ENCODE measurements at places on chromosomes 11 and 22.
A peak's percentile ranks its signal among the peaks of the same experiment; 100 is the strongest.

DNA sequence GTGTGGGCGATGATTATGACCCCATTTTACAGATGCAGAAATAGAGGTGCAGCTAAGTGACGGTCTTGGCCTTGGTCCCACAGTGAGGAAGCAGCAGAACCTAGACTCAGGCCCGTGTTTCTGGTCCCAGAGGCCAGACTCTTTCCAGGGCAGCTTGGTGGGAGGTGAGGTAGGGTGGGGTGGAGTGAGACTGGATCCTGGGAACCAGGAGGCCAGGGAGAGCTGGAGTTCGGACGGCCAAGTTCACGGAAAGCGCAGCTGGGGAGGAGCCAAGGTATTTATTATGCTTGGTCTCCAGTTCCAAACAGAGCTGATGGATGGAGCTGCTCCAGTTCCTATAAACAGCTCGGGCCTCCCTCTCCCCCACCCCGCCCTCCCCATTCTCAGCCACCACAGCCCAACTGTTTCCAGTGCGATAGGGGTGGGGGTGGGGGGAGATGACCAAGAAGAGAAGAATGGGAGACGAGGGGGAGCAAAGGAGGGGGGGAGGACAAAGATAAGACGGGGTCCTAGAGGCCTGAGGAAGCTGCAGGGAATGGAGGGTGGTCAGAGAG, 16.2 kb downstream of the LRRC32 start:
- peak; percentile 87 for DNase-seq

- no peak for DNase-seq
Measured at GRCh38 chr11:1759851-1760220, 3.9 kb downstream of the CTSD start.

DNA sequence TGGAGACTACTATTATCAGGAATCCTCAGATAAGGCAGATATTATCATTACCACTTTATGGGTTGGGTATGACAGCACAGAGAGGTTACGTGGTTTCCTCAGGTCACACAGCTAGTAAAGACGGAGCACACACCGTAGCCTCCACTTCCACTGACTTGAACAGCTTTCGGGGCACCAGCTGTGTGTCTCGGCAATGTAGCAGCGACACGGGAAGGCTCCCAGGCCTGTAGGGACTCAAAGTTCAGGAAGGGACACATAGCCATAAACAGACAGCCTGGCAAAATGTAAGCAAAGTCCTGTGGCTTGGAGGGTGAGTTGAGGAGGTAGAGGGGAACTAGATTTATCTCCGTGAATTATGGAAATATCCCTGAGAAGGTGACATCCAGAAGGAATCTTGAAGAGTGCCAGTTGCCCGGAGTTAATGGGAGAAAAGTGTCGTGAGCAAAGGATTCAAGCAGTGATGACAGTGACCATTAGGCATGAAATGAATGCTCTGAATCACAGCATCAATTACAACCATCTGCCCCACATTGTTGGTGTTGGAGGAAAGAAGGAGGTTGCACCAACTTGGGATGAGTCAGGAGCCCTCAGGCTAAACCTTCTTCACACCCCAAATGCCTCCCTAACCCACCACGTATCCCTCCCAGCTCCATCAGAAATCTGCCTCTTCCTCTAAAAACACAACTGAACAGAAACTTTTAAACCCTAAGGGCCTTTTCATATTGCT, 106.7 kb upstream of the ASPHD2 start:
- peak; percentile 99 for DNase-seq

GRCh38 chr22:30573594-30574094, 821 bp downstream of the GAL3ST1 start:
- DNase-seq = no peak

DNA sequence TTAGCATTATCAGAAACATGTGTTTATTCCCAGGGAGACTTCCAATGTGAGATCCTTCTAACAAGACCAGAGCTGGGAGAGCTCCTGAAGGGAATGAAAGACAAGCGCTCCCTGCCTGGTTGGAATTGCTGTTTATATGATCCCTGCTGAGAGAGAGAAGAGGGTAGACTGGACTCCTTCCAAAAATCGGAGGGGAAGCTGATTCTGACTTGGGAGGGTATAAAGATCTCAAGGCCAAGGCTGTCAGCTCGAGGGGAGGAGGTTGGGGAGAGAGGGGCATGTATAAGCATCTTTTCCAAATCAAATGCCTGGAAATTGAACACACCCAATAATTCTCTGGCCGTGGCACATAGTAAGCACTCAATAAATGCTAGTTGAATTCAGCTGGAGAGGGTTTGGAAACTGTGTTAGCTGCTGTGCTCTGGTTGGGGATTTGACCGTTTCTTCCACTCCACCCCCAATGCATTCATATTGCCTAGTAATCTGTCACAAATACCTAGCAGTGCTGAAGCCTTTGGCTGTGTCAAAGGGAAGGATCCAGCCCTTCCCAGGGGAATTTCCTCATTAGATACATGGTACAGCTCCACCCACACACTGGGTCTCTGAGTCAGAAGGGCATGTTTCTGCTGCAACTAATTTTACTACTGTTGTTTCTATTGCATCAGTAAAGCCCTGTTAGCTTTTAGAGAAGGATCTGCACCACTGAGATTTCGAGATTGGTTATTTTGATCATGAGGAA, 61.5 kb downstream of the CACNG2 start:
- DNase-seq = peak; percentile 65

GRCh38 chr22:49853981-49854831, 562 bp downstream of the ZBED4 start:
- no peak for DNase-seq

DNA sequence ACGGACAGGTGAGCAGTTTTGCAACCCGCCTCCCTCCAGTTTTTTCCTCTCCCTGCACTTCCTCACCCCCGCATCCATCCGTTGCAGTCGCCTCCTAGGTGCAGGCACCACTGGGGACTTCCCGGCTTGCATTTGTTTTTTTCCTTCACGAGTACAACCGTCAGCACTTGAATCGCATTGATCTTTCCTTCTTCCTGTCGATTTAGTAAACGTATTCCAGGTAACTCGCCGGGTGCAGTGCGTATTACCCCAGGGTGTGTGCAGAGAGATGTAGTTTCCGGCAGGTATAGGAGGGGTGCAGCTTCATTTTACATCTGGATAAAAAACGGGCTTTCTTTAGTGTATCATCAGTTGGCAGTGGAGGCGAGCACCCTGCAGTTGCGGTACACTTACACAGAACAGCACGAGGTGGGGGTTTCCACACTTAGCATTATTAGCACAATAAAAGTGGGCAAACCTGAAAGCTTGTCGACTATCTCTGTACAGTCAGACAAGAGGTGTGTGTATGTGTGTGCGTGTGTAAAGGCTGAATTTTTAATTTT, at the start of gene SORL1-AS1:
SORL1-AS1 (minus strand) TSS at position 359 of the 542 bp plus-strand sequence.
- no peak for DNase-seq

GRCh38 chr11:86630229-86630981, 42.0 kb downstream of the ME3 start:
- DNase-seq = no peak

- DNase-seq = no peak
Measured at GRCh38 chr11:124101737-124102136, 13.5 kb upstream of the VWA5A start.

GRCh38 chr11:67024966-67025365, 2.0 kb downstream of the SYT12 start:
- DNase-seq = no peak

DNA sequence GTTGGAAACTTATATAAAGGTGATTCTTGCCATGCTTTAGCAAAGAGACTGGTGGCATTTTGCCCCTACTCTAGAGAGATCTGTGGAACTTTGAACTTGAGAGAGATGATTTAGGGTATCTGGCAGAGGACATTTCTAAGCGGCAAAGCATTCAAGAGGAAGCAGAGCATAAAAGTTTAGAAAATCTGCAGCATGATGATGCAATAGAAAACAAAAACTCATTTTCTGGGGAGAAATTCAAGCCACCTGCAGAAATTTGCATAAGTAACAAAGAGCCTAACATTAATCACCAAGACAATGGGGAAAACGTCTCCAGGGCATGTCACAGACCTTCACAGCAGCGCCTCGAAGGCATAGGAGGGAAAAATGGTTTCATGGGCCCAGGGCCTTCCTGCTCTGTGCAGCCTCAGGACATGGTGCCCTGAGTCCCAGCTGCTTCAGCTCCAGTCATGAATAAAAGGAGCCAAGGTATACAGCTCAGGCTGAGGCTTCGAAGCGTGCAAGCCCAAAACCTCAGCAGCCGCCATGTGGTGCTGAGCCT, 83.4 kb downstream of the MRTFA start:
- DNase-seq = no peak

GRCh38 chr11:71558996-71559395, 6.4 kb upstream of the KRTAP5-10 start:
- DNase-seq = no peak

DNA sequence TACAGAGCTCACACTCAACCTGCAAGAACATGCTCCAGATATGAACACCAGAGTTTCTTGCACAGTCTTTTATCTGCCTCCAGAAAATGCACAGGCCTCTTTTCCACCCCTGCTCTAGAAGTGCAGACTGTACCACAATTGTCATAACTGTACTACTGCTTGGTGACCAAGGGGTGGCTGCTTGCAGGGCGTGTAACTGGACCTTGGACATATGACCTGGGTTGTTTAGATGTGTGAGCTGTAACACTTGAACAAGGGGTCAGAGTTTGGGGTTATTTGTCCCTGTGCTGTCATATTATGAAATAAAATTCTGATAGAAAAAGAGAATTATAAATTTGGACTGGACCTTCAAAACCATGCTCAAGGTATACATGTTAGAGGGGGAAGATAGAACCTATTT, 1185.5 kb downstream of the FAM181B start:
- no peak for DNase-seq

- DNase-seq = no peak
Measured at GRCh38 chr11:57313071-57313787, 11.5 kb downstream of the TNKS1BP1 start.

GRCh38 chr22:48092866-48093265, 1330.4 kb downstream of the TBC1D22A start:
- DNase-seq = no peak

DNA sequence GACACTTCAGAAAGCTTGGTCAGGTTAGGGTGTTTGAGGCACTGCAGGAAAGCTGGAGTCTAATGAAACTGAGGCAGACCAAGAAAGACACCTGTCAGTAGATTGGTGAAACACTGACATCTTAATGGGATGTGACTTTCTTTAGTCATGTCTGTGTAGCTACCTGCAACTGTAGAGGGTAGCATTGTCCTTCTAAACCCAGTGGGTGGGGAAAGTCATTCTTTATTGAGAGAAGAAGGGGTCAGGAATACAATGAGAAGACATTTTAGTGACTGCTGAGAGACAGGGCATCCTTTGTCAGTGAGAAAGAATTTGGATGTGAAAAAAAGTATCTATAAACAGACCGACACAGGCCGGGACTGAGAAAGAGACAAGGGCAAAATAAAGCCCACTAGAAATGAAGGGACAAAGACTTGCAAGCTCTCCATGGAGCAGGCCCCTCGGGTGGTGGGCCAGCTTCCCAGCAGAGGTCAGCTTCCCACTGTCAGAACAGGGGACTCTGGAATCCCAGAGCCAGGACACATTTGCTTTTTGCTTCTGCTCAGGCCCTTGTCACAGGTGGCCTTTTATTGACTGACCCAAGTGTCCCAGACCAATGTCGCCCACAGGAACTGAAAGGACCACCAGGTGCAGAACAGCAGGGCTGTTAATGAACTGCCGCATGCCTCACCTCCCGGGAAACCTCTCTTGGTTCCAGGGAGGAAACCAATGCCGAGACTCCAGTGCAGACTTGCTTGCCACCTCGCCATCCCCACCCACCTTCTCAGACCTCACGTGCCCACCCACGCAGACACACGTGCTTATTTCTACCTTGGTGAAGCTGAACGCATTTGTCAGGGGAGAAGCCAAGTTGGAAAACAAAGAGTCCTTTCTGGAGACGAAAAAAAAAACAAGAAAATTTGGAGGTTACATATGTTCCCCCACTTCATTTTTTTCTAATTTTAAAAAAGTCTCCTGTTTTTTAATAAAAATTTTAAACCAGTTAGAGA, 212.8 kb downstream of the TENM4 start:
- DNase-seq = no peak

DNA sequence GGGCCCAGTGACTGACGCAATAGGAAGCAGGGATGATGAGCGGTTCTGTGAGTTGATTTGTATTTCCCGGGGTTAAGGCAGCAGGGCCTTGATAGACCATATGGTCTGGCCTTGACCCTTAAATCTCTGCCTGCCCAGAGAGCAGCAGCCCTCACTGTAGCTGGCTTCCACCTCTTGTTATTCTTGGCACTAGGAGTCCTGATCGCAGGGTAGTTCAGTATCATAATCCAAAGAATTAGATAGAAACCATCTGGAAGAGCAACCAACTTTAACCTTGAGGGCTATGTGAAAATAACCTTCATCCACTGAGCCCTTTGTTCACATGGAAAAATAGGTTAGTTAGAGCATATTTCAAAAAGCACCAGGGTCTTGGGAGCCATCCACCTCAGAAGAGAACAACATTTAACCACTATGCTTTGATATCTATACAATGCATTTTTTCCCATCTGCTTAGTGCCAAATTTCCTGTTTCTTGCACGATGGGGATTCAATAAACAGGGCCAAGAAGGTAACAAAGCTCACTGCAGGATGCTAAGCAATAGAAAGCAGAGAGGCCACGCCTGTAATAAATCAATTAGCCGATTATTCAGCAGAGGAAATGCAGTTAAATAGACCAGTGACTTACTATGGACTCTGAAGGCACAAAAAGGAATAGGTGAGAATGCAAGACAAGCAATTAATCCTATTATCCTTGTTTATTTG, 761.3 kb downstream of the OPCML start:
- peak; percentile 6 for DNase-seq

DNA sequence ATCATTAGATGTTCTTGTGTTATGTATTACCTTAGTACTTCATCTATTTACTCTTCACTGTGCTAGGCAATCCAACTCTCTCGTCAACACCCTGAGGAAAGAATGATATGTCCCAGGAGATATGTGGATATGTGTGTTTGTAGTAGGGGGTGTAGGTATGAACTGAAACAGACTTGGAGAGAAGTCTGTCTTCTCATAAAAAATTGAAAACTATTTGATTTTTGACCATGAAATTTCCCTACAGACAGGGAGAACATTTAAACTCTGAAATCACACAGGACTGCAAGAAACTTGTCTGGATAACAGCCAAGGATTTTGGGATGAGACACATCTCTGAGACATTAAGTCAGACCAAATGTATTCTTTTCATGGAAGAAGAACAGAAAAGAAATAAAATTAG, 967.0 kb upstream of the FAT3 start:
- DNase-seq = peak; percentile 88

DNA sequence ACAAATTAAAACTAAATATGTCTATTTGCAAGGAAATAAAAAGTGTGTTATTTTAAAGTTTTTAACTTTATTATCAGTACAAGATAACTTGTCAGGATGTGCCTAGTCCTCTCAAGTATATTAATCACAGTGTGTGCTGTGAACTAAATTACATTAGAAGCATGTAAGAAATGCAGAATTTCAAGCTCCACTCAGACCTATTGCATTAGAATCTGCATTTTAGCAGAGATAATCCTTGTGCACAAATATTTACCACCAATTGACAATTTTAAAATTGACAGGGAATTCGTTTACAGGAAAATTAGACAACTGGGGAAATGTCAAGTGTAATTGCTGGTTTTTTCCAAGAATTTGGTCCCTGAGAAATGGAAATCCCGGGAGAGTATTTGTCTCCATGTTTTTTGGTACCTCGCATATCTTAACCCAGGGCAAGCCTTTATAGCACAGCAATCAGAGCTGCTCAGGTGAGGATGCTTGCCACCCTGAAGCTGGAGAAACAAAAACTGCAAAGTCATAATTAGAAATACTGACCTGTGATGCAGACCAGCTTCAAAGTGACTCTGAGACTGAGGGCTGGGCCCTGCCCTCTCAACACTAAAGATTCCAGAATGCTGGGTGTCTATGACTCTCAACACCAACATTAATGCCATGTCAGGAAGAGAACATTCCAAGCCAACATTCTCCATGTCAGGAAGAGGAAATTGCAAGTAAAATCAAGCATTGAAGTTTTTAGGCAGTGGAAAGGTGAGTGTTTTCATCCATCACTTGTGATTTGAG, at the start of gene OR8G1:
OR8G1 (plus strand) TSS at position 475 of the 777 bp plus-strand sequence. CDS start 8,581 bp downstream, outside the sequence.
- DNase-seq = no peak
